ENCODE measurements at places on chromosomes 13 and 19.

GRCh38 chr19:51145916-51146493, 3.9 kb downstream of the SIGLEC7 start:
- no peak for DNase-seq

DNA sequence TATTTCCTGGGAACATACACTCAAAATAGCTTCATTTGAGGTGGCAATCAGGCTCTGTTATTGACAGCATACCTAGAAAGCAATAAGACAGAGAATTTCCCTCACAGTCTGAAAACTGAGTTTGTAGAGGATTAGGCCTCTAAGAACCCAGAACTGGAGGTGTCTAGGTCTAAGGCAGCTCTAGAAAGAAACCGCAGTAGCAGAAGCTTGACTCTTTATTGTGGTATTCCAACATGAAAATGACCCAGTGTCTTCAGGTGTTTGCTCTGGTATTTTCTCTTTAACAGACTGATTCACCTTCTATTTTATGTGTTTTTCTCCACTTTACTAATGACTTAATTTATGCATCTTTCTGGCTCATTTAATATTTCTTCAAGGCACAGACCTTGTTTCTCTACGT, 8.5 kb downstream of the COG6 start:
- DNase-seq: no peak

DNA sequence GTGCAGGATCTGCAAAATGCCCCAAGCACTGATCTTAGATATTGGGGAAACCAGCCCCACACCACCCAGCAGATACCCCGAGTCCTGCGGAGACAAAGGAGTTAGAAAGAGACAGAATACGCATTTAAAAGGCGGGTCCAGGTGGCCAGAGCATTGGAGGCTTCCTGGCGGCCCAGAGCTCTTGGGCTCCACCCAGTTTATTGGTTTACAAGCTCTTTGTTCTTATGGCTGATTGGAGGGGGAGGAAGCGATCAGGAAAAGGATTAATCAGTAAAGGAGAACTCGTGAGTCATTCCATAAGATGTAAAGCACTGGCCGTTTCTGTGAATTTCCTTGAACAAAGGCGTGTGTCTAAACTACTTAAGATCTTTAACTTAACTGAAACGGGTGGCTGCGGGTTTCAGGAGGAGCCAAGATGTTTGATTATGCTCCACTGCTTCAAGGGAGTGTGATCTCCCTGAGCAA, 926 bp downstream of the ZNF587 start:
- peak; percentile 48 for DNase-seq

DNA sequence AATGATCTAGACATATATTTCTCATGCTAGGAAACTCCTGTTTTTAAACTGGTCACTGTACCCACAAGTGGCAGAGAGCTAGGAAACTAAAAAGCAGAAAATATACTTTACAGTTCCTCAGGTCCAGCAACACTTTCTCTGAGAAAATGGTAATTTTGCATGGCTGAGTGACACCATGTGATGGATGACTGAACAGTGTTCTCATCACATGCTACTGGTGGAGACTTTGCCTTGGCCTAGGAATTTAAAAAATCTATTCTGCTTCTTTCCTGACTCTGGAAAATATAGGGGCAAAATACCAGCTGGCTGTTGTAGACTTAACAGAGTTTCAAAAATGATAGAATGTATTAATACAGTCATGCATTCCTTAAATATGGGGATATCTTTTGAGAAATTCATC, 50.0 kb downstream of the LATS2 start:
- peak; percentile 52 for DNase-seq

DNA sequence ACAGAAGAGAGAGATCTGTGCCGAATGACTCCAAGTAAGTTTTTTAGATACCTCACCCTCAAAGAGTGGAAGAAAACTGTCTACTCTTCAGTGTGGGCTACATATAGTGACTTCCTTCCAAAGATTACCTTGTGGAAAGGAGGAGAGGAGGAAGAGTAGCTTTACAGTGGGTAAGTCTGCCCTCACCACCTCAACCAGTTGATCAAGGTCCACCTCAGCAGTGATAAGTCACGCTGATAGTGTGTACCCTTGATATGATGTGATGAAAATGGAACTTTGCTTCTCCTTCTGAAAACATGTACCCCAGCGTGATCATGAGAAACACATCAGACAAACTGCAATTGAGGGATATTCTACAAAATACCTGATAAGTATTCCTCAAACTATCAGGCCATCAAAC, 20.6 kb downstream of the KLF5 start:
- no peak for DNase-seq

GRCh38 chr19:50599427-50599826, 31.2 kb upstream of the LRRC4B start:
- no peak for DNase-seq

Measured in fibroblast of skin of right quadriceps (primary cell).